Mammary epithelial cell (primary cell): ENCODE measurements at places on chromosomes 1 and 21. TPM values are rescaled to one million over a fixed set of nuclear protein-coding genes. Genes with fewer than 3 reads are reported as not detected.
A peak's percentile ranks its signal among the peaks of the same experiment; 100 is the strongest.

DNA sequence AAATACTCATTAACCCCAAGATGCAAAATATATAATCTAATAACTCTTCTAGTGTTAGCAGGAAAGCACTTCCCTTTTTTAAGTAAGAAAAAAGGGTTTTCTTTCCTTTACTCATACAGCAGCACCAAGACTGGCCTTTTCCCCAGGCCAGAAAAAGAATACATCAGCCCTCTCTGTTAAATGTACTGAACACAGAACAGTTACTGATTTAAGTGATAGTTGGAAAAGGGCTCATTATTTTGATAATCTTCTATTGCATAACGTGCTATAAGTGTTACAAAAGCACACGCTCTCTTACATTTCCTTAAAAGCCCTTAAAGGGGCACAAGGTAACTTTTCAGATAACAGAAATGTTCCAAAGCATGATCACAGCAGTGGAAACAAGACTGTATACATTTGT, 142.9 kb downstream of the TIAM1 start:
- no peak for DNase-seq

Gene SRGAP2
- total RNA-seq, result 59.7 and 59.8 TPM in 2 replicates

- DNase-seq, result no peak
These were observed 34.8 kb upstream of the HOOK1 start for GRCh38 chr1:59779949-59780348.

Gene OR2C3
- not detected for total RNA-seq

- DNase-seq, result no peak
These were observed 121.9 kb downstream of the MAB21L3 start for GRCh38 chr1:116232989-116233514.

- DNase-seq, result no peak
These were observed 22.6 kb upstream of the GBP4 start for GRCh38 chr1:89221341-89221740.

Gene SDHB
- total RNA-seq, result 73.5 TPM

DNA sequence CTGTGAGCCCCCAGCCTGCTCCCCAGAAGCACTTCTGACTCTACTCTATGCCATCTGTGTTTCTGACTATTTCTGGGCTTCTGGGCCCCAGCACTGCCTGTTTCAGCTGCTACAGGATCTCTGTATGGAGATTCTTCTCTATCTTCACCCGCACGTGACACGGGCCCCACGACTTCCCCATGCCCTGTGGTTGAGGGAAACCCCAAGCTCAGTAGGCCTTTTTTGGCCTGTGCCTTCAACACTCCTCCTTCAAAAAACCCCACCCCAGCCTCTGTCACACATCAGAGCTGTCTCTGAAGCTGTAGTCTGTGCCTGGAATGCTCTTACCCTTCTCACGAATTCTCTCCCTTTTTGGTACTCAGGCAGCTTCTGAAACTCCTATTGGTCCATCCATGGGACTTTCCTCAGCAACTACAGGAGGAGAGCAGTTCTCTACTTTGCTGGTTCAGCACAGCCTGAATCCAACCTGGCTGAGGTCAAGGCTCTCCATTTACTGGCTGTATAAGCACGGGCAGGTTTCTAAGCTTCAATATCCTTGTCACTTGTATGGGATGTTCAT, 2.0 kb upstream of the NID1 start:
- DNase-seq, result no peak

DNA sequence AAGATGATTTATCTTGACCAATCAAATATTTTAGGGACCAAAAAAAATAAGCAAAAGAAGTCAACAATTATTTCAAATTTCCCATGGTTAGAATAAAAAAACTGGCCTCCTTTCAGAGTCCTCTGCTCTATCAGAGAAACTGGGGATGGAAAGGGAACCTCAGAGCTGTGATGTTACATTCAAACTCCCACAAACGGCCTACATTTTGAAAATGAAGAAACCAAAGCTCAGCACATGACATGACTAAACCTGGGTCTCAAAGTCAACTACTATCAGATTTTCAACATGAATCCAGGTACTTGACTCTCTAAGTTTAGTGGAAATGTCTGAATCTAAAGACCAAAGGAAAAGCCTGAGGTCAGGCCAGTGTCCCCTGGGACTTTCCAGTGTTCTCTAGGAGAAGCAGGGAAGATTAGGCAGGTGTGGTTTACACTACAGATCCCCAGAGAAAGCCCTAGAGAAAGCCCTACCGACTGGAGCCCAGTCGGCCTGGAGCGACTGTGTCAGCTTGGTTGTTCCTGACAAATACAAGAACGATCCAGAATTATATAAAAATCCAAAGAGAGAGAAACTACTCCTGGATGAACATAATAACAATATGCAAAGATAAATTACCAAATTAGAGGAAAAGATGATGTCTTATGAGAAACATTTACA, 24.8 kb downstream of the JAK1 start:
- DNase-seq, result no peak

DNA sequence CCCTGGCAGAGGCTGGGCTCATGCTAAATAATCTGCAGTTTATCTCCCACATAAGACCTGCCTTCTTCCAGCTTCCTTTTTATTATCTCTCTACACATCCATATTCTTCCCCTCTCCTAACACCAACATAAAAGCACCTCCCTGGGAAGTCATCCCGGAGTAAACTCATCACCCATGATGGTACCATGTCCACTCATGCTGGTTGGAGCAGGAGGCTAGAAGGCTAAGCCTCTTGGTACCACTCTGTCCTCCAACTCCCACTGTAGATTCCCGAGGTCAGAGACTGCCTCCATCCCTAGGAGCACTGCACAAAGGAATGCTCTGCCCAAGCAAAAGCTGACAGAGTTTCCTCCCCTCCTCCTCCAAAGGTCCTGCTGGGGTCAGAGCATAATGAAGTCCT, 4.2 kb downstream of the DENND2D start:
- DNase-seq, result no peak

DNA sequence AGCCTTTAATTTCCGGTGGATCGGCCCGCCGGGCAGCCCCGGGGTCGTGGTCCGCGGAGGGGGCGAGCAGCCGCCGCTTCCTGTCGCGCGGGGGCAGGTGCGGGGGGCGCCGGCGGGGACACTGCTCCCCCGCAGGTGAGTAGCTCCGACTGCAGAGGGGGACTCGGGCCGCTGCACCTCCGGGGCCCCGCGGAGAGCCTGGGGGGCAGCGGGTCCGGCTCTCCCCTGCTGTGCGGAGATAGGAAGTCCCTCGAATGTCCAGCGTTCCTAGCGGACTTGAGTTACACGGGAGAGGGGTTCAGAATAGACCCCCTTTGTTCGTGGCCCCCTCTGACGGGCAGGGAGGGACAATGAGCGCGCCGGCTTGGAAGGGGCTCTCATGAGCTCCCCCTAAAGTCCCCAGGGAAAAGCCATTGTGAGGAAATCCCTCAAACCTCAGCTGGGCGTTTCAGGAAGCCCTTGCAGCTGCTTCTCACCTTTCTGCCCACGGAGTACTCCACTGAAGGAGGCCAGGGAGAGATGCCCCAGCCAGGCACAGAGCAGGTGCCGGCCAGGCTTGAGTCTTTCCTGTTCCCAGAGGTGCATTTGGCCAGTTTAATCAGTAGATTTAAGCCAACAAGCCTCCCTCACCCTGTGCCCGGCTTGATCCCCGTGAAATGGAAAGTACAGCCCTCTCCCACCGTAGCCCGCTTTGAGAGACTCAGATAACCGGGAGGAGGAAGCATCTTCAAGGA, 925 bp downstream of the PDE9A start:
- DNase-seq, result peak; percentile 26

GRCh38 chr1:59999006-59999405, 72.4 kb upstream of the CYP2J2 start:
- no peak for DNase-seq

Gene SPRR2B
- not detected in 2 replicates for total RNA-seq

DNA sequence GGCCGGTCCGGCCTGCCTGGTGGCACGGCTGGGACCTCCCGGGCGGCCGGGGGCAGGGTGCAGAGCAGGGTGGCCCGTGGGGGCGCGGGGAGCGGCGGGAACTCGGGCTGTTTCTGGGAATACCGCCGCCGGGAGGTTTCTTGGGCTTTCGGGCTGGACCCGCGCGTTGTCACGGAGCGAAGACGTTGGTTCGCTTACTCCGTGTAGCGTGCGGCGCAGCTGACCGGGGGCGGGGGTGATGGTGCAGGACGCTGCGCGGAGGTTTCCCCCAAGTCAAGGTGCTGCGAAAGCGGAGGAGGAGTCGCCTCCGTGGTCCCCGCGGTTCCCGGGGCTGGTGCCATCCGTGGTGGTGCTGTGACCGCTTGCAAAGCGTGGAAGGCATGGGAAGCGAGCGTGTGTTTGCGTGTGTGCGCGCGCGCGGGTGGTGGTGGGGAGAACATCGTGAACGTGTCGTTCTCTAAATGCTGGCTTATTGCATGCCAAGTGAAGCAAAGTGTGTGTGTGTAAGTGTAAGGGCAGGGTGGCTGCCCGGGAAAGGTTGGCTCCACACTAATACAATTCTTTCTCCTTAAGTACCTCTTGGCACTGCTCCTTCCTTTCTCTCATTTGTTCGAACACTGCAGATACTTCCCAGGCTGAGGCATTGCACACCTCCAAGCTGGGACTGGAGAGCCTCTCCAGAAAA, 1.1 kb downstream of the RYR2 start:
- no peak for DNase-seq

Gene C1orf226
- 2.2 TPM for total RNA-seq

DNA sequence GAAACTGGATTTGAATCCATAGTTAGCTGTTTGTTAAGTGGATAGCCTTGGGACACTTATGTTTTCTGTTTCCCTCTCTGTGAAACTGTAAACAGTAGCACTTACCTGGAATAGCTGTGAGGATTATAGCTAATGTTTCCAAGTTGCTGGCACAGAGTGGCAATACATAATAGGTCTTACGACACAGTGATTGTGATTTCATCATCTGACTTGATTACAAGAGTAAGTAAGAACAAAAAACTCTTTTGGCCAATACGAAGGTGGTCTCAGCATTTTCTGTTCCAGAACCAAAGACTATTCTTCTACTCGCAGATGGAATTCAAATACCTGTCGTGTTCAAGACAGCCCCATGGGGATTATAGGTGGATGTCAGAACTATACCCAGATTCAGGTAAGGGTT, 2.1 kb downstream of the C8B start:
- DNase-seq, result no peak

GRCh38 chr21:45517249-45518065, 24.8 kb downstream of the SLC19A1 start:
- no peak for DNase-seq

Gene KCNA2
- 0.17 TPM for total RNA-seq

GRCh38 chr1:50976890-50977574, 7.0 kb downstream of the CDKN2C start:
- DNase-seq, result peak; percentile 25

Gene RPTN
- not detected for total RNA-seq

- no peak for DNase-seq
These were observed 126.4 kb downstream of the DMRTB1 start for GRCh38 chr1:53585565-53585964.

Gene ADCY10
- total RNA-seq, result 0.17 TPM

- DNase-seq, result peak; percentile 27
These were observed 733.3 kb downstream of the PTPRU start for GRCh38 chr1:29969576-29969975.

GRCh38 chr1:228268881-228269265, 61.0 kb downstream of the OBSCN start:
- no peak for DNase-seq

Gene LRRC3
- total RNA-seq, result 1.4 and 3.5 TPM in 2 replicates

DNA sequence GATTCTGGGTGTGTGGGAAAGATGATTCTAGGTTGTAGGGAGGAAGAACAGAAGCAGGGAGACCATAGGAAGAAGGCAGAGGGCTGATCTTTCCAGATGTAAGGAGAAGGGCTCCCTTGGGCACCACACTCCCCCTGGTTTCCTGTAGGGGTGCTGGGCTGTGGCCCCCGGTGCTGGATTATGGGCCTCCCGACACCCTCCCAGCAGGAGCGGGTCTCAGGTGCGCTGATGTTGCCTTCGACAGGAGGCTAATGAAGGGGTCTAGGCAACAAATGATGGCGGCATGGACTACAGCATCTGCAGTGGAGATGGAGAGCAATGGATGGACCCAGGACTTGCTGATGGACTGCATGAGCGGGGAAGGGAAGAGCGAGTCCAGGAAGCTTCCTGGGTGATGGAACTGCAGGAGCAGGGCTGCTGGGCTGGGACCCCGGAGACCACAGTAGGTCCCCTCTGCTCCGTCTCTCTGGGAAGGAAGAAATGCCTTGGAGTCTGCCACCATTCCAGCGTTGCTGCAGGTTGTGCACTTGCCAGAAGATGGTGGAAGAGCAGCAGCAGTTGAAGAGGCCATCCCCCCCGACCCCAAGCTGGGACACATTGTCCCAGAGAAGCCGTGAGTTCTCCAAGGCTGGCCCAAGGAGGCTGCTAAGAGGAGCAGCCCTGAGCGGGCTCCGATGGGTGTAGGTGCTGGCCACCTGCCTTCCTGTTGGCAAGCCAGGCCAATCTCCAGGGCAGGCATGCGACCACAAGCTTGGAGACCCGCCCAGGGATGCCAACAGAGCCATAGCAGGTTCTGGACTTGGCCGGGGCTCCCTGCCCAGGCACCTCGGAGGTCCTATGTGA, 95.4 kb upstream of the VAMP3 start:
- no peak for DNase-seq

Gene IGSF3
- total RNA-seq, result 134 TPM

GRCh38 chr1:243483071-243483771, 227.4 kb downstream of the SDCCAG8 start:
- DNase-seq, result no peak

DNA sequence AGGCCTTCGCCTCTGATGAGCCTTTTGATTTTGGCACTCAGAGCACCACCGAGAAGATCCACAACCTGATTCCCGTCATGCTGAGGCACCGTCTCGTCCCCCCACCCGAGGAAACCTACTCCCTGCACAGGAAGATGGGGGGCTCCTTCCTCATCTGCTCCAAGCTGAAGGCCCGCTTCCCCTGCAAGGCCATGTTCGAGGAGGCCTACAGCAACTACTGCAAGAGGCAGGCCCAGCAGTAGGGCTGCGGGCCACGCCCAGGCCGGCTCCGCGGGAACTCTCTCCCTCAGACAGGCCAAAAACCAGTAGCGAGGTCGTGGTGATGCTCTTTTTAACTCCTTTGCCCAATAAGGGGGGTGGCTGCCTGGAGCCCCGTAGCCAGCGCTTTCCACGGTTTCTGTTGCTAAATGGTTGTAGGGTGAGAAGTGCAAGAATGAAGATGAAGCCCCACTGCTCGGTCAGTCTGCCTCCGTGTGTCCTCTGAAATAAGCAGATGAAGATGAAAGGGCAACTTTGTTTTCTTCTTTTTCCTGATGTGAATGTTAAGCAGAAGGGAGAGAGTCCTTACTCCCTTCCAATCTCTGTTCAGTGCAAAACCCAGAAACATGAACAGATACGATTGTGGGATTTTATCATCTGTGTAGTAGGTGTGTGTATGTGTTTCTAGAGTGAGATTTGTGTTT, 46.5 kb downstream of the COQ8A start:
- no peak for DNase-seq

DNA sequence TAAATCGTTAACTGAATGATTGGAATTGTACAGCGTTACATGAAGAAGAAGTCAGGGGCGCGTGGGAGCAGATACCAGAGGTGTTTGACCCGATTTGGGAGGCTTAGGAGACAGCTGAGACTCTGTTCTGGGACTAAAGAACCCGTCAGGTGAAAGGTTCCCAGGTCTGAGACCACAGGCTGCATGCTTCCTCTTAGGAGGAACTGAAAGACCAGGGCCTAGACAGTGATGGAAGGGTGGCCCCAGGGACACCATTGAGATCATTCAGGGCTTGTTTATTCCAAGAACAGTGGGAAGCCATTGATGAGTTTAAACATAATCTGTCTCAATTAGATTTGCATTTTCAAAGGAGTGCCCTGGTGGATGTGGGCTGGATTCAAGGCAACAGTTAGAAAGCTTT, 904 bp downstream of the KLF17 start:
- no peak for DNase-seq

Gene FNBP1L
- total RNA-seq, result 39.2 TPM

- DNase-seq, result no peak
These were observed 39.2 kb downstream of the HLX start for GRCh38 chr1:220918285-220918951.

- DNase-seq, result no peak
These were observed 52.9 kb upstream of the SRSF10 start for GRCh38 chr1:24032981-24033380.
